Stimulated activated CD8-positive, alpha-beta memory T cell treated with anti-CD3 and anti-CD28 coated beads, Interleukin-12 subunit alpha, Interleukin-12 subunit beta, amount 100 ng/mL, for 1 hour (primary cell): ENCODE measurements at places on chromosomes 1 and 21.
A peak's percentile ranks its signal among the peaks of the same experiment; 100 is the strongest.

GRCh38 chr1:184686540-184686939 lies 68.1 kb downstream of the EDEM3 start:
- no peak for DNase-seq

DNA sequence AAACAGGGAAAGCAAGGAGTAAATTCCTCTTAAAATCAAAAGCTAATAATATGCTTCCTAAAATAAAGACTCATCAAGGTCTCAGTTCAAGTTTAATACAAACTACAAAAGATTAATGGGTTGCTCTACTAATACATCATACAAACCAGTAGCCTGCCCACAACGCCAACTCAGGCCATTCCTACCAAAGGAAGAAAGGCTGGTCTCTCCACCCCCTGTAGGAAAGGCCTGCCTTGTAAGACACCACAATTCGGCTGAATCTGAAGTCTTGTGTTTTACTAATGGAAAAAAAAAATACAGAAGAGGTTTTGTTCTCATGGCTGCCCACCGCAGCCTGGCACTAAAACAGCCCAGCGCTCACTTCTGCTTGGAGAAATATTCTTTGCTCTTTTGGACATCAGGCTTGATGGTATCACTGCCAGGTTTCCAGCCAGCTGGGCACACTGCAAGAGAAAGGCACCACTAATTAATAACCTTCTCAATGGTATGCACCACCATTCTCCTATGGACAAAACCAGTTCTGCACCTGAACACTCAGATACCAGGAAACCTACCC lies 10.6 kb downstream of the PRDX1 start:
- no peak for DNase-seq

- no peak for DNase-seq
Observed at GRCh38 chr1:72412286-72412685, 129.9 kb upstream of the NEGR1 start.

DNA sequence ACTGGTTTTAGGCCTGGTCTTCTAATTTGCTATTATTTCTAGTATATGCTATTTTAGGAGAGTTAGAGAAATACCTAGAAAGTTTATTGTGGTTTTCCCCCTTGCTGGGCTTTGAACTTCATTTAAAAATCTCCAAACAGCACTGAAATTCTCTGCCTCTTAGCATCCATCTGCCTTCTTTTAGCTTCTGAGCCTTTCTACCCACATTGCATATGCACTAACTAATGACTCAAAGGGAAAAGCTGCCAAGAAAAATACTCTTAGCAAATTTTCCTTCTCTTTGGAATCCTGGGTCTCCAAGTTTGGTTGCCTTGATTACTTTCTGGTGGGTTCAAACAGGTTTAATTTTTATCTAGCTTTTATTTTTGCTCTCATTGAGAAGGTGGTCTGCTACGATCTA lies 408.4 kb upstream of the PTBP2 start:
- no peak for DNase-seq

GRCh38 chr1:3753656-3754454 lies 1.6 kb downstream of the CCDC27 start:
- DNase-seq = no peak

GRCh38 chr1:84753516-84754385 lies 63.5 kb upstream of the SSX2IP start:
- DNase-seq = peak; percentile 58

GRCh38 chr1:200217703-200218102 lies 190.2 kb downstream of the NR5A2 start:
- no peak for DNase-seq

DNA sequence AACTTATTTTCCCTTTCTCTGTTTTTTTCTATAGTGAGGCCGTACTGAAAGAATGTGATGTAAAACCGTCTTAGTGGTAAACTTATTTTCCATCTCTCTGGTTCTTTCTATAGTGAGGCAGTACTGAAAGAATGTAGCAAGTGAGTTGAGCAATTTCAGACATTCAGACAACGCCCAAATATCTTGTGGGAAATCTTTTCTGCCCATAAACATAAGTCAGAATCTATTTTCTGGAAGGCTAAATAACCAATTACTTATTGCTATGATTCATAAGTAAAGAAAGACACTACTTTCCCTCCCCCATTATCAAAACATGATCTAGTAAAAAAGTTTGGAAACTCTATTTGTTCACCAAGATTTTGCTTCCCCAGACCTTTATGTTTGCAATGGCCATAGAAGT lies 18.8 kb upstream of the SCCPDH start:
- no peak for DNase-seq

- no peak for DNase-seq
Observed at GRCh38 chr1:239930686-239931262, 160.9 kb upstream of the FMN2 start.
